GM12891 (cell line): ENCODE measurements at places on chromosomes 7 and 10.

GRCh38 chr10:21904930-21905329 is 98.6 kb downstream of the DNAJC1 start:
- no peak for DNase-seq

DNA sequence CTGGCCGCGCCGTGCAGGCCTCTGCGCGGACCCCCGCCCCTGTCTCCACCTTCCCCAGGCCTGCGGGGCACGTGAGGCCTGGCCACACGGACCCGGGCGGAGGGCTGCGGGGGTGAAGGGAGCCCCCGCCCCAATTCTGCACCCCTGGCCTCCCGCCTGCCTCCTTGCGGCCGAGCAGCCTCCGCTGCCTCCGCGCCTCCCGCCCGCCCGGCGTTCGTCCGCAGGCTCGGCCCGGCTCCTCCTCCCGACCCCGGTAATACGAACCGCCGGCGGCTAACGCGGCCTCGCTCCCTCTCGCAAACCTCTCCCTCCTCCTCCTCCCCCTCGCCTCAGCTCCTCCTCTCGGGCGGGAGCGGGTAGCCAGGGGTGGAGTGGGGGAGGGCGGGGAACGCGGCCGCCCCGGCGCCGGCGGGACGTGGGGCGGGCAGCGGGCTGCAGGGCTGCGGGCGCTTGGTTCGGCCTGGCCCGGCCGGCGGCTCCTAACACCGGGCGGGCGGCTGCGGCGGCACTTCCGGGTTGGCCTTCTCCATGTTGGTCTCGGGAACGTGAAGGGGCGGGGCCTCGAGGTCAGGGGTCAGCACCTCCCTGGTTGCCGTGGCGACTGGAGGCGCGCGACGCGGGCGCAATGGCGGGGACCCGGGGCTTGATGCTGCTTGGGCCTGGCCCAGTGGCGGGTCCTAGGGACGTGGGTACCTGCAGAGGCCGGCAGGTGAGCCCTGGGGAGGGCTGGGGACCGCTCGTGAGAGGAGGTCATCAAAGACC is at the start of gene RAB11FIP2:
TSS of gene RAB11FIP2 (minus strand) at position 547 of the 762 bp plus-strand sequence. CDS start 778 bp downstream, outside the sequence.
- peak; percentile 86 for DNase-seq

- no peak for DNase-seq
These were observed 187.8 kb downstream of the PHF14 start for GRCh38 chr7:11161499-11161898.

DNA sequence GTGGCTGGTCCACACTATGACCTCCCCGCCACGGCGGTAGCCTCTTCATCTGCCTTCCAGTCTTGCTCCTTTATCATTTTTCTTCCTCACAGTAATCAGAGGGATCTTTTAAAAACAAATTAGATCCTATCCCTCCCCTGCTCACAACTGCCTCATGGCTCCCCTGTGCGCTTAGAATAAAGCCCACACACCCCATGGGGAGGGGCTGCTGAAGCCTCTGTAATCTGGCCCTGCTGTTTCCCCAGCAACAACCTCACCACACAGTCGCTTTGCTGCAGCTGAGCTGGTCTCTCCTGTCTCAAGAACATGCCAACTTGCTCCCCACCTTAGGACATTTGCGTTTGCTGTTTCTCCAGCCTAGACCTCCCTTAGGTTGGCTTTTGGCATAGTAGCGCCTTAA is 41.0 kb downstream of the SP8 start:
- DNase-seq: no peak

DNA sequence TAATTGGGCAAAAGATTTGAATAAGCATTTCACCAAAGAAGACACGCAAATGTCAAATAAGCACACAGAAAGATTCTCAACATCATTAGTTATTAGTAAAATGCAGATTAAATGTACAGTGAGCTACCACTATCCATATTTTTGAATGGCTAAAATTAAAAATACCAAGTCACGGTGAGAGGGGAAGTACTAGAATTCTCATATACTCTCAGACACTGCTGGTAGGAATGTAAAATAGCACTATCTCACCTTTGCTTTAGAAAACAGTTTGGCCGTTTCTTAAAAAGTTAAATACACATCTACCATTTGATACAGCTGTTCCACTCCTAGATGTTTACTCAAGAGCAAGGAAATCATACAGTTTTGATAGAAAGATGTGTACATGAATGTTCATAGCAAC is 115.8 kb upstream of the CELF2 start:
- DNase-seq: no peak

GRCh38 chr7:5397736-5398135 is 25.9 kb downstream of the TNRC18 start:
- DNase-seq: no peak

DNA sequence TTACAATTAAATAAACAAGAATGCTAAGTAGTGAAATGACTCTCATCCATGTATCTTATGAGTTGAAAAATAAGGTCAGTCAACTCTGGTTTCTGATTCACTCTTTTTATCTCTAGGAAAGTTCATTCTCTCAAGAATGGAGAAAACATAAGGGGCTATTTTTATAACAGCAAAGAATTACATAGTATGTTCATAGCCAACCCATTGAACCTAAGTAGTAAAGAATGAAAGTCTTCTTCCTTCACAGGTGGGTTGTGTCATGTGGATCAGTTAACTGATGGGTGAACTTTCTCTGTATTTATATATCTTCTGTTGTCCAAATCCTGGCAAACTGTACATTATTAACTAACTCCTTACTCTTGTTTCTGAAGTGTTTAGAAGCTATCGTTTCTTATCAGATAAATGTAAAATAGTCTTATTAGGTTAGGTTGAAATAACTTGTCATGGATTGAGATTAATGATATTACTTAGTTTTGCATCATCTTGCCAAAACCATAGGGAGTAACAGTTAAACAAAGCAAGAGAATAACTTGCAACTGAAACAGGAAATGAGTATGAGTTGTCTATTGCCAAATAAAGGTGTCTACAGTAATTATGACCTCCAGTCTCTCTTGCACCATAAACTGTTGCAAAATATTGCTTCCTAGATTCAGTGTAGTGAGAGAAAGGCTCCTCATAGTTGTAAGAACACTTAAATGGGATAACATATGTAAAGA is 86.8 kb downstream of the ANKRD7 start:
- DNase-seq: no peak

DNA sequence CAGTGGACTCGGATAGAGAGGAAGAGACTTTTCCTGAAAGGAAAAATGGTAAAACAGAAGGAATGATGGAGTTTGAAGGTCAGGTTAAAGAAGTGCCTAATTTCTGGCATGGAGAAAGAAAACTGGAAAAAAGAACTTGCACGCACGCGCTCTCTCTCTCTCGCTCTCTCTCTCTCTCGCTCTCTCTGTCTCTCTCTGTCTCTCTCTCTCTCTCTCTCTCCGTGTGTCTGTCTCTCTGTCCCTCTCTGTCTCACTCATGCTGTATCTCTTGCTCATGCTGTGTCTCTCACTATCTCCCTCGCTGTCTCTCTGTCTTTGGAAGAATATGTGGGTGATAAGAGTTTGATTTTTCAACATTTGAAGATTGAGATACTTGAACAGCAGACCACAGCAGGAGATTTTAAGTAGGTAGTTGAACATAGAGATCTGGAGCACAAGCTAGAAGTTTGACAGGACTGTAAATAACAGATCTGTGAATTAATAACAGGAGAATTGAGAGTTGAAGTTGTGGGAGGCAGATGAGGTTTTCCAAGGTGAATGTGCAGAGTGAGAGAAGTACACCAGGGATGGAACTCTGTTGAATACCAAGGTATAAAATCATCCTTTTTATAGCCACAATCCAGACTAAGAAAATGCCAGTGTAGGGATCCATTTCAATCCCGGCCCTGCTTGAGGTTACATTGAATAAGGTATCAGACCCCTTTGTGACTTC is 33.1 kb downstream of the ADD3 start:
- no peak for DNase-seq

DNA sequence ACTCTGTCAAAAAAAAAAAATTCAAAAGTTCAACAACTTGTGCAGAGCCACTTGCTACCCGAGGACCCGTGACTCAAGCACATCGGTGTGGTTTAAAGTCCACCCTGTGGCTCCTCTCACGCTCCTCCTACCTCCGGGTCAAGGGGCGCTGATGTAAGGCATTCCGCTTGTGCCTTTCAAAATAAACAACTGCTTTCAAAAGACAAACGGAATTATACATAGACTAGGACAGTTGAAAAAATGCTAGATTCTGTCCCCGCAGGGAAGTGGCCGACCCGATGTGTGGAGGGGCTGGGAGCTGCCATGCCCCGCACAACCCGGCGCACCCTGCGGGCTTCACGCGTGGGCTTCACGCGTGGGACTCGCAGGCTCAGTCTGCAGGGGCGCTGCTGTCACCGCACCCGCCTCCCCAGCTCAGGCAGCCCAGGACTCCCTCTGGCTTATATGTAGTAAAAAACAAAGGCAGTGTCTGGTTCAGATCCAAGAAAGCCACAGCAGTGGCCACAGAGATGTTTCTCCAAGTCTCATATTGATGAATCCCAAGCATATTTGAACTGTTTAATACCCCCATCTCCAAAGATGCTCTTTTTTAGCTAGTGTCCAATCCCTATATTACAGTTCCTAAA is 239.7 kb upstream of the INHBA start:
- DNase-seq: no peak

- DNase-seq: no peak
These were observed 21.1 kb downstream of the PON1 start for GRCh38 chr7:95303013-95303905.

GRCh38 chr10:30858499-30858898 is 173.2 kb downstream of the ZNF438 start:
- no peak for DNase-seq

- DNase-seq: no peak
These were observed 78.3 kb downstream of the HTR7 start for GRCh38 chr10:90779548-90779947.

DNA sequence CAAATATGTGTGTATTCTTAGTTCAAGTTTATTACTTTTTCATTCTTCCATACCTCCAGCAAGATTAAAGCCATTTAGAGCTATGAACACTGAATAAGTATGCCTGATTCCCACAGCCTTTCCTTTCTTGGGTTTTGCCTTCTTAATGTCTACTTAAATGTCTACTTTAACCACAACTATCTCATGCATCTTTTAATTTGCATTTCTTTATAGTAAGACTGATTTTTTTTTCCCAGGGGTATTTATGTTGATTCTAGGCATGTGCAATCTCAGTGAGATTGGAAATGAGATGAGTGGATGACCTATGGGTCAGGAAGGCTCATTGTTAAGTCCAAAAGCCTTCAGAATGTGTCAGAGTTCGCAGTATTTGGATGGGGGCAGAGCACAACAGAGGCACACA is 3.6 kb downstream of the PCBD1 start:
- DNase-seq: no peak

- DNase-seq: no peak
These were observed 25.1 kb downstream of the RAB18 start for GRCh38 chr10:27529010-27529783.

DNA sequence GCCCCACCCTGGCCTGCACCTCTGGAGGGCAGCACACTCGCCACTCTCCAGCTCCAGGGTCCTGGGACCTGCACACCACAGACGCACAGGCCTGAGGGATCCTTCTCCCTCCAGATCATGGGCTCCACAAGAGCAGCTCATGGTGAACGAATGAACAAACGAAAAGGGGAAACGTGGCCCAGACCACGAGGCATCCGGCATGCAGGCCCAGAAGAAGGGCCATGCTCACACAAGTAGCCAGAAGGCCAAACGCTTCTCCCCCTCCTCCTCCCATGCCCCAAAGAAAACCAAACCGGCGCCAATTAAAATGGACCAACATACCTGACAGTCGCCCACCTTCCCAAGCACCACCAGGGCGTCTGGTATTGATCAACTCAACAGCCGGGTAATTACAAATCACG is 30.4 kb downstream of the MAD1L1 start:
- DNase-seq: no peak

DNA sequence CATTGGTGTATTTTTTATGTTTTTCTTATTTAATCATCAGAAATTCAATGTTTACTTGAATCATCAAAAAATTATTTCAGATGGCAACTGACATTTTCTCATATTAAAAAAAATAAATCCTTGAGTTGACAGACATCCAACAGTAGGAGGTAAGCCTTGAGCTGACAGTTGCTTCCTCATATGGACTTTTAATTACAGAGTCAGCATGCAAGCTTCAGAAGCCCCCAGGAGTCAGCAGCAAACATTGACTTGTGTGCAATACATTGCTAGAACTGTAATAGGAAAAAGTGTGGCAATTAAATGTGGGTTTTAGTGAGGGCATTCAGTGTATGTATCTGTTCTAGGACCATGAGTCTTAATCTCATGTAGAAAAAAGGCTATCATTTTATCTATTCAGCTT is 62.4 kb upstream of the TAS2R16 start:
- DNase-seq: no peak

- no peak for DNase-seq
These were observed 760.0 kb upstream of the SORCS1 start for GRCh38 chr10:107924458-107924857.

DNA sequence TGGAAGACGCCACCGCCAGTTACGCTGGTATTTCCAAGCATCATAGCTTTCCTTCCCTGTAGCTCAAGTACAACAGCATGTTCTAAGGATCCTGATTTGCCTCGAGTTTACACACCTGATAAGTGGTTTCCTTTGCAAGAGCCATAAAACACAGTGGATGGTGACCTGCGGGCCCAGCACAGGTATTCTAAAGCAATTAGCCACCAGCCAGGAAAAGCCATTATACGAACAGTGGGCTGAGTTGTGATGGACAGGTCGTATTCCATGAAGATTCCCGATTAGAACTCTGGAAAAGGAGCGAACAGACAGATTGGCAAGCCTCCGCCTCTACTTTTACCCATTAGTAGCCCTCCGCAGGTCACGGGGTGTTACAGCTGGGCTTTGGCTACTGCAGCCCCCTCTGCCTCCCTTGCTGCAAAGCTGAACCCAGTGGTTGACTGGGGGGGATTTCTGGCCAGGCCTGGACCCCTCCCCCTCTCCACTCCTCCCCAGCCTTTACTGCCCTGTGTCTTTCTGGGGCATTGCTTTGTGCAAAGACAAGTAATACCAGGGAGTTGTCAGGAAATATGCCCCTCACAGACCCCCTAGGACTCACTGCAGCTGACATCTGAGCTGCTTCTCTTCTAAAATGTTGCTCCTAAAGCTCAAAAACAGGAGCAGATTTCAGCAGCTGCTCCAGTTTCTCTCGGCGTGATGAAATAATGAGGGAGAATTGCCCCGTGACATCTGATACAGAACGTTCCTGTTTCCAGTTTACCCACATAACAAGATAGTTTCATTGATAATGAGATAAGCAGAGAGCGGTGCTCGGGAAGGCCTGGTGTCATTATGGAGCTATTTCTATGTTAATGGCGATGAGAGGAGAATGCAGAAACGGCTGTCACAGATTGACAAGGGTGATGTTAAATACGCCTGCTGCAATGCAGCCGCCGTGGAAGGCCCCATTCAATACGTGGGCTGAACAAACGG is 214.4 kb downstream of the CCSER2 start:
- no peak for DNase-seq
